Occipital lobe (tissue), 3 donors: ENCODE measurements at places on chromosomes 5 and 9. TPM values are rescaled to one million over a fixed set of nuclear protein-coding genes. Genes with fewer than 3 reads are reported as not detected.
A peak's percentile ranks its signal among the peaks of the same experiment; 100 is the strongest.

DNA sequence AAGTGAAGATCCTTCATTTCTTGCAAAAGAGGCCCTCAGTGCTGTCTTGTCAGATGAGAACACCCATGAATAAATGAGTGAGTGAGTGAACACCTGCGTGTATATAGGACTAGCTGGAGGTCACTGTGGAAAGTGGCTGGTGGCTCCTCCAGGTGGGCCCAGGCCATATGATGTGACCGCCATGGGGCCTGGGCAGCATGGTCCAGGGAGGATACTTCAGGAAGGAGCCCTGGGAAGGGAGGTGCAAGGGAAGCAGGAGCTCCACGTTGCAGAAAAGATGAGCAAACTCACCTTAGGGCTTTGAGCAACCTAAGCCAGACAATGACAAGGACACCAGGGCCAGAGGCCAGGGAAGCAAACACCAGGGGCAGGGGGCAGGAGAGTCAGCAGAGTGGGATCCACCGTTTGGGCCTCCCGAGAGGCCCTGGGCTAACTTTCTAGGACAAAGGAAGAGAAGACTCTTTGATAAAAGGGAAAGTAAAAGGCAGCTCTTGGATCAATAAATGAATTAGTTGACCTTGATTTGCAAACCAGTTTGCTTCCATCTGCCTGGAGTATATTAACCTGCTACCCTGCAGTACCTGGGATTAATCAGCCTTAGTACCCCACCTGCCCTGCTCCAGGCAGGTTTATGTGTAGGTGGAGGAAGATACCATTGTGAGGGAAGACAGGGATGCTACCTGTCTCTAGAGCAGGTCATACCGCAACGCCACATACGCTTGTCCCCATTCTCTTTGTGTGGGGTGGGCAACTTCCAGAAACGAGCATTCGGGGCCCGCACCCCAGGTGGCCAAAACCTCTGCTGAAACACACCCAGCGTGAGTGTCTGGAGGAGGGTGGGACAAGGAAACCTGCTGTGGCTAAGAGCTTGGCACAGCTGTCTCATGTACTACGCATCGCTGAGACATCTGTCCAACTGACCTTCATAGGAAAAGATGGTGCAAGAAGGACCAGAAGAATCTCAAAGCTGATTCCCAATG lies 51.4 kb upstream of the OLFM1 start:
- no peak for DNase-seq

- no peak for DNase-seq
These were observed 386.1 kb downstream of the NTRK2 start for GRCh38 chr9:85055506-85056202.

DNA sequence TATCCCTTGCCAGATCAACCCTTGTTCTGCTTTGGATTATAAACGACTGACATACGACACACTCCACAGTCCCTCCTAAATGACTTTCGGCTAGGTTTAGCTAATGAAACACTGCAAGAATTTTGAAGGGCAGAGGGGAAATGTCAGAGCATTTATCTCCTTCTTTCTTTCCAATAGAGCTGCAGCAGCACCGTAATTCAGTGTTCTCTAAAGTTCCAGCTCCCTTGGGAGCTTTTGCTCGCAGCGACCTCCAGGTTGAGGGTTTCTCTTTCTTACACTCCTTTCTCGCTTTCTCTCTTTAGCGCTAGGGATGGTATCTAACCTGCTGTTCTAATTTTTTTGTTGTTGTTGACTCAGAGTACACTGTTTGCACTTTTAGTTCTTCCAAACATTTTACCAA lies 467.1 kb upstream of the ST8SIA4 start:
- no peak for DNase-seq

- DNase-seq: no peak
These were observed 184.9 kb upstream of the OTULINL start for GRCh38 chr5:14396737-14397136.

GRCh38 chr5:135327429-135328127 lies 71.5 kb downstream of the MACROH2A1 start:
- no peak for DNase-seq

DNA sequence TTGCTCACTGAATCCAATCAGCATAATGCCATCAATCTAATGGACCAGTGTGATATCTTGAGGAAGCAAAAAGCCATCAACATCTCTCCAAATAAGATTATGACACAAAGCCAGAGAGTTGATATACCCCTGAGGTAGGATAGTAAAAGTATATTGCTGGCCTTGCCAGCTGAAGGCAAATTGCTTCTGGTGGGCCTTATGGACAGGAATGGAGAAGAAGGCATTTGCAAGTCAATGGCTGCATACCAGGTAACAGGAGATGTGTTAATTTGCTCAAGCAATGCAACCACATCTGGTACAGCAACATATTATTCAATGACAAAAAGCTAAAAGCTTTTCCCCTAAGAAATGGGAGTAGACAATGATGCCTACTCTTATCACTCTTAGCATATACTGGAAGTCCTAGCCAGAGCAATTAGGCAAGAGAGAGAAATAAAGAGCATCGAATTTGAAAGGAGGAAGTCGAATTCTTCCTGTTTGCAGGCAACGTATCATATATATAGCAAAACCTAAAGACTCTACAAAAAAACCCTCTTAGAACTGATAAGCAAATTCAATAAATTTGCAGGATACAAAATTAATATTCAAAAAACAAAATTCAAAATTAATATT lies 216.1 kb upstream of the RASA1 start:
- no peak for DNase-seq

- DNase-seq: no peak
These were observed 33.5 kb upstream of the SUB1 start for GRCh38 chr5:32551865-32552264.

- no peak for DNase-seq
These were observed 208.7 kb downstream of the BNC2 start for GRCh38 chr9:16661816-16662215.

GRCh38 chr5:52342361-52342760 lies 445.4 kb upstream of the ITGA1 start:
- no peak for DNase-seq

DNA sequence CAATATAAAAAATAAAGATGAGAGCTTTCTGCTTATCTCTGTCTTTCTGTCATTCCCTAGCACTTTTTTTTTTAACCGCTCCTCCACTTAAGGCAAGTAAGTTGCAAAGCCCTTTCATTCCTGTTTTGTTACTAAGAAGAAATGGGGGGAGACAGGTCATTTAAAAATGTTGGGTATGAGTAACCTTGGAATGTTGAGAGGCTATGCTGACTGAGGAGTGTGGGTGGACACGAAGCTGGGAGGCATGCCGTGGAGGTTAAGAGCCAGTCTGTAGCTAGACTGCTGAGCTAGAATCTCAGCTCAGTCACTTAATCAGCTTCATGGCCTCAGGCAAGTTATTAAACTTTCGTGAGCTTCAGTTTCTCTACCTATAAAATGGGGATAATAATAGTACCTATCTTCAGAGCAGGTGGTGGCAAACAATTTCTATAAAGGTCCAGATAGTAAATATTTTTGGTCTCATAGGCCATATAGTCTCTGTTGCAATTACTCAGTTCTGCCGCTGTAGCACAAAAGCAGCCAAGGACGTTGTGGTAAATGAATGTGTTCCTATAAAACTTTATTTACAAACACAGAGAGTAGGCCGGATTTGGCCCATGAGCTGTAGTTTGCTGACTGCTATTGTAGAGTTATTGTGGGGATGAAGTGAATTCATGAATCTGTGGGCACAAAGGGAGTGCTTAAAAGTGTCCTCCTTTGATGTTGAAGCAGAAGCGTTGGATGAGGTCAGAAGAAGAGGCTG lies 220.0 kb downstream of the GABBR2 start:
- no peak for DNase-seq

- DNase-seq: peak; percentile 22
These were observed 51.9 kb downstream of the HABP4 start for GRCh38 chr9:96501633-96502538.

DNA sequence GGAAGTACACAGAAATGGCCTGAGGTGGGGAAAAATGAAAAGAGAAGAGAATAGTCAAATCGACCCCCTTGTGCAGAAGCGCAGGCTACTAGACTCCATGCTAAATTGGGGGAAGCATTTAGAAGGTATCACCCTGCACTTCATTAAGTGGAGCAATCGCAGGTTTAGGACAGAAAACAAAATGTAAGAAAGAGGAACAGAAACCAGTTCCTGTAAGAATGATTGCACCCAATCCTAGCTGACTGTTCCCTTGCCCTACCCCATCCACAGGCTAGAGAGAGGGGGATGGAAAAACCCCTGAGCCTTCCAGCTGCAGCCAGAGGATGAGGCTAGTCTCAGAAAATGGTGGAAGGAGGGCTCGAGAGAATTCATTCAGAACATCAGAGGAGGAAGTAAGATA lies 23.9 kb upstream of the PPP1R2B start:
- DNase-seq: no peak

- no peak for DNase-seq
These were observed 669.2 kb upstream of the ACO1 start for GRCh38 chr9:31715250-31715649.

DNA sequence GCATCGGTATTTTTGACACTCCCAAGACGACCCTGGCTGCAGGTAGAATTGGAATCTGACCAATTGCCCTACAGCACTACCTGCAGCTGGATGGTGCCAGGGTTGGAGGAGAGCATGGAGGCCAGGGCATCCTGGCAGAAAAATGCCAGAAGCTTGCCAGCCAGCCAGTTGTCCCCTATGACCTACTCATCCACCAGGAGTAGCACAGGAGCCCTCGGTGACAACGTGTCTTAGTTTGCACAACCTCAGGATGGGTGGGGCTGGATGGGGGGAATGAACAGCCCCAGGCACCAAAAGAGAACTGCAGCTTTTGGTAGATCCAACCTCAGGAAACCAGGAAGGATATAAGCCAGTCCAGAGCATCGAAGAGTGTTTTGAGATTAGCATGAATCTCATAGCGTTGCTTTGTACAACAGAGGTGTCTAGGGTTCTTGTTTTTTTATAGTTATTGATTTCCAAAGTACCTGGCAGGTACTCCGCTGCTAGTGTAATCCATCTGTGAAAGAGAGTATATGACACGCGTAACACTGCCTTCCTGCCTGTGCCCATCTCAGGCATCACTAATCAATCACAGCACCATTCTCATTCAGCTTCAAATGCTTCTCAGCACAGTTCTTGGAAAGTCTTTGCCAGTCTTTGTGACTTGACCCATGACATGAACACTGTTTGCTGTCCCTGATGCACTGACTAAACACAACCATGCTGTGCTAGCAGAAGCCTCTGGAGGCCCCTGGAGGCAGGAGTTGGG lies 36.7 kb upstream of the ASS1 start:
- no peak for DNase-seq

GRCh38 chr9:120698766-120699165 lies 15.5 kb downstream of the MEGF9 start:
- no peak for DNase-seq

DNA sequence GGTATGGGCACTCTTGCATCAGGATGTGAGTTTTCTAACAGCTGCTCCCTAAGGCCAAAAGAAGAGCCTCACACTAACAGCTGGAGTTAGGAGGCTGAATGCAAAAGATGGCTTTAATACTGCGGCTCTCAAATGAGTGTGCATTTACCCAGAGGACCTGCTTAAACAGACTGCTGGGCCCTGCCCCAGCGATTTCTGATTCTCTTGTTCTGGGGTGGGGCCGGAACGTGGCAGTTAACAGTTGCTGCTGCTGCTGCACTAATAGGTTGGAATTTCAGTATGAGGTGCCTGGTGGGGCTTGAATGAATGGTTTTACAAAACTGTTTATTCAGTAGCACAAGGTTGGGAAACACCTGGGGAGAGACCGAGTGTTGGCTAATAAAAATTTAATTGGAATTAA lies 26.1 kb downstream of the HMGCR start:
- DNase-seq: no peak

DNA sequence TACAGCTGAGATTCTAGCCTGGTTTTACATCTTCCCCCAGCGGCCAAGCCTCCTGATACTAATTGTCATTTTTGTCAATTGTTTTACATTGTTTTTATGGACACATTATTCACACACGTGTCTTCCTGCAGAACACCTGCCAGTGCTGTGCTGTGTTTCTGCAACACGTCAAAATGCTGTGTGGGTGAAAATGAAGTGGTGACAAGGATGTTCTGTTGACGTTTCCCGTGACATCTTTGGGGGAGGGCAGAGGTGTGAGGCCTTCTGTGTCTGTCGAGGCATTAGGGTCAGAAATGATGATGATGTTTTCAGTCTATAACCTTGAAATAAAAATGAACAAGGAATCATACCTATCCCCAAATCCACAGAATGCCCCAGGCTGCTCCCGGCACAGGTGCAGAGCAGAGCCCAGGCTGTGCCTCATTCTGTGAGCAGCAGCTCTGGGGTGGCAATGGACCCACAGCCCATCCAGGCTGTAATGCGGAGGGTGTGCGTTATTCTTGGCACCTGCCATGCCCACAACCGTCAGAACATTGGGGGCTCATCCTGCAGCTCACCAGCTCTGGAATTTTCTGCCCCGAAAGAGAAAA lies 23.6 kb upstream of the CEP72 start:
- DNase-seq: no peak

DNA sequence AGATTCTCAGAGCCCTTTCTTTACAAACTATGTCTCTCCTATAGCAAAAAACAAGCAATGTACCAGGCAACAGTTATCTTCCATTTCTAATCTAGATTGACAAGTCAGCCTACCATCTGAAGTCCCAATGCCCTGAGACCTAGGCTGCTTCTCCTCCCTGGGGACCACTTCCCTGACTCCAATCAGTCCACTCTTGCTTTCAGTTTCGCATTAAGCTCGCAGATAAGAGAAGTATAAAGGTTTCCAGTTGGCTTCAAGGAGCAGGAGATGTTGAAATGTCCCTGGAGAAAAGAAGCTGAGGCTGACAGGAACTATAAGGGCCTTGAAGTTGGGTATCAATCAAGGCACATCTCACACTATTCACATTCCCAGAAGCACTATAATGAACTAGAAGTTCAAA lies 32.3 kb downstream of the ERP44 start:
- DNase-seq: no peak

The NUDT12 gene
- total RNA-seq: 34.8 TPM

The ANXA2R gene
- 0.31 TPM for total RNA-seq

The EQTN gene
- total RNA-seq: 1.6 TPM

The PCDHGA5 gene
- 6.6 TPM for total RNA-seq

The DBH gene
- total RNA-seq: not detected

The MYO10 gene
- 31.2 TPM for total RNA-seq

The PRDM9 gene
- not detected for total RNA-seq
